ENCODE measurements at places on chromosomes 16 and 17.

DNA sequence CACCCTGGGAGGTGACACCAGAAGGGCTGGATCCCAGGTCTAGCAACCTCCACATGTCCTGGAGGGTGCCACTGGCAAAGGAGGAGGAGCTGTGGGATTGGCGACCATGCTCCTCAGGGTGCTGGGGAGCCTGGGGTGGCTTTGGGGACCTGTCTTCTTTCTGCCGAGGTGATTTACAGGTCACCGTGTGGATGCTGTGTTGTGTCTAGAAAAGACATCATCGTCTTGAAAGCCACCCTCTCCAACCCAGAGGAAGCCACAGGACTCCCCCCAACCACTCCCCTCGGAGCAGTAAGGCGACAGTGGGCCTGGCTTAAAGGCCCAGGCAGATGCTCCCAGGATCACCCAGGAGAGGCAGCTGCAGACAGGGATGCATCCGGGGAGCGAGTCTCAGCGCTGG, 29.7 kb upstream of the FASN start:
- no peak for DNase-seq

GRCh38 chr17:8518326-8518725, 82.6 kb downstream of the NDEL1 start:
- no peak for DNase-seq

- no peak for DNase-seq
Measured at GRCh38 chr16:55433030-55433429, 46.0 kb upstream of the MMP2 start.

- DNase-seq, result no peak
Measured at GRCh38 chr17:43814714-43815113, 18.2 kb downstream of the MPP3 start.

DNA sequence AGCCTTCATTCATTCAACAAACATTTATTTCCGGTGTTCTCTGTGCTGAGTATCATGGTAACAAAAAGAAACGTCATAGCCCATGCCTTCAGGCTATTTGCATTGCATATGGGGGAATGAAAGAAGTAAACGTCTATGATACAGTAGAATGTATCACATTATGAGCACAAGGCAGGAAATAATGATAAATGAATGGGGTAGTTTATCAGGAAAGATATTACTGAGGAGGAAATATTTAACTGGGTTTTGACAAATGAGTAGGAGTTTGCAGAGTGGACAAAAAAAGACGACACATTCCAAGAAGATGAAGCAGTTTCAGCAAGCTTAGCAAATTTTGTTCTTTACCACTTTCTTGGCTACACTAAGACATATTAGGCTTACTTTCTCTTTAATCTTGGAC, 1.3 kb upstream of the KRTAP4-7 start:
- DNase-seq, result no peak

GRCh38 chr16:64459821-64460220, 662.0 kb downstream of the CDH11 start:
- no peak for DNase-seq

- DNase-seq, result no peak
Measured at GRCh38 chr17:64051153-64051552, 30.7 kb upstream of the ICAM2 start.

DNA sequence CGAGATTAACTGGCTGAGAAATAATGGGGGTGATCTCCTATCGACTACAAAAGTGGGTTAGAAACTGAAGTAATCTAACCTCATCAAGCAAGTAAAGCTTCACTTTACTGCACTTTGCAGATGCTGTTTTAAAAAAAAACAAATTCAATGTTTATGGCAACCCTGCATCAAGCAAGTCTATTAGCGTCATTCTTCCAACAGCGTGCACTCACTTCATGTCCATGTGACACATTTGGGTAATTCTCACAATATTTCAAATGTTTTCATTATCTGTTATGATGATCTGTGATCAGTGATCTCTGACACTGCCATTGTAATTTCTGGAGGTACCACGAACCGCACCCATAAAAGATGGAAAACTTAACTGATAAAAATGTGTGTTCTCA, 70.8 kb downstream of the KANSL1 start:
- no peak for DNase-seq

- no peak for DNase-seq
Measured at GRCh38 chr16:30066761-30067583, 1.4 kb downstream of the ALDOA start.

DNA sequence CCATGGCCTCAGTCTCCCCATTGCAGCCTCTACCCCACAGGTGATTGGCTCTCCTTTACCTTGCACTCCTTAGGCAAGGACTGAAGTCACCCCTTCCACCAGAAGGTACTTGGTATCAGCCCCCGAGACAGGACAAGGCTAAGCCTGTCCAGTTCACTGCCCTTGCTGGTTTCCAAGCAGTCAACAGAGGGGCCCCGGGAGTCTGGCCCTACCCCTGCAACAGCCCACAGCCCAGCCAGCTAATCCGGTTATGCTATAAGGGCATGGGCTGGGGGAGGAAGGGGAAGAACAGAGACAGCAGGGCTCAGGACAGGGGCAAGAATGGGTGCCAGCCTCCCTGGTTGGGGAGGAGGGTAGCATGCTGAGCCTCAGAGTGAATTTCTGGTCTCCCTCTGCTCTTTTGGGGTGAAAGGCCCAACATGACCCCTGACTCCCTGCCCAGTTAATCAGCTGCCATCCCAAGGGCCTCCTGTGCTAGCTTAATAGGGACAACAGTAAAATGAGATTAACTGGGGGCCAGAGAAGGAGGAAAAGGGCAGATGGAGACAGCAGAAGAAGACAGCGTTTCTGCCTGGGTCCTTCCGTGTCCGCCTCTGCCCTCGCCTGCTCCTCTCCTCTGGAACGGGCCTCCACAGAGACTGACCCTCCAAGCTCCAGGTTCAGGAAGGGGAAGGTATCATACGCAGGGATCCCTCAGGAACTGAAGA, 10.7 kb downstream of the DLG4 start:
- DNase-seq, result no peak

DNA sequence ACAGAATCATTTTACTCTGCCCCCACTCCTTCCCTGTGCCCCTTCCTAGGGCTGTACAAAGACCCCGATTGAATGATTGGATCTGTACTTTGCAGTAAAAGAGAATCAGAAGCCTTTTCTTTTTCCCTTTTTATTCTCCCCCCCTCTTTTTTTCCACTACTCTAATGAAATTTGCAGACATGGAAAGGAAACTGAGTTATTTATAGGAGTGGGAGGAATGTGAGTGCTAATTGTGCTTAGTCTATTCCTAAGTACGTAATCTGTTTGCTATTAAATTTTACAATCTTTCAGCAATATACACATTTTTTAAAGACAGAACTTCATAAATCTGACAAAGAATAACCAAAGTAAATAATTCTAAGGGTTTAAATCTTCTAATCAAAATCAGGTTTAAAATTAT, 314.3 kb downstream of the MAP2K6 start:
- no peak for DNase-seq

- DNase-seq, result no peak
Measured at GRCh38 chr16:89556750-89557689, 3.5 kb upstream of the RPL13 start.

- DNase-seq, result no peak
Measured at GRCh38 chr17:29973005-29973404, 31.6 kb downstream of the EFCAB5 start.

- no peak for DNase-seq
Measured at GRCh38 chr17:29557085-29557738, 9.6 kb downstream of the ABHD15 start.

GRCh38 chr16:3654249-3654991, at the start of gene DNASE1:
Gene DNASE1, plus strand, starts transcription at chr16:3654691. Its CDS starts 683 bp downstream, at chr16:3655374.
- DNase-seq, result no peak

GRCh38 chr17:28242791-28243190, 76.2 kb upstream of the TMEM97 start:
- no peak for DNase-seq

DNA sequence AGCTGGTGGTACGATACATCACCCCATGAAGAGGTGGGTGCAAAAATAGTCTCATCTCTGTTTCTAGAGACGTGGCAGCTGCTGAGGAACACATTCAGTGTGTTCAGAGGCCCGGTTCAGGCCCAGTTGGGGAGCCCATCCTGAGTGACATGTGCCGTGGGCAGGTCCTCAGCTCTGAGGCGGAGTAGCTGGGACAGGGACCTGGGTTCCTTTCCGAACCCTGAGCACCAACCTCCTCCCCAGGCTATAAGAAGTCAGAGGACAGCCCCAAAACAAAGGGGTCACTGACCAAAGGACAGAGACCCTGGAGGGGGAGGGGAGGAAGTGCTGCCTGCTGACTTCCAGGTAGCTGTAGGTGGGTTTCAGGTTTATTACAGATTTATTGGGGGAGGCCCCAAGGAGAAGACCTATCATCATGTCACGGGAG, 5.1 kb downstream of the LDHD start:
- no peak for DNase-seq

- DNase-seq, result no peak
Measured at GRCh38 chr17:59680314-59680713, 26.9 kb downstream of the PTRH2 start.

GRCh38 chr16:61547626-61548025, 488.6 kb downstream of the CDH8 start:
- no peak for DNase-seq

DNA sequence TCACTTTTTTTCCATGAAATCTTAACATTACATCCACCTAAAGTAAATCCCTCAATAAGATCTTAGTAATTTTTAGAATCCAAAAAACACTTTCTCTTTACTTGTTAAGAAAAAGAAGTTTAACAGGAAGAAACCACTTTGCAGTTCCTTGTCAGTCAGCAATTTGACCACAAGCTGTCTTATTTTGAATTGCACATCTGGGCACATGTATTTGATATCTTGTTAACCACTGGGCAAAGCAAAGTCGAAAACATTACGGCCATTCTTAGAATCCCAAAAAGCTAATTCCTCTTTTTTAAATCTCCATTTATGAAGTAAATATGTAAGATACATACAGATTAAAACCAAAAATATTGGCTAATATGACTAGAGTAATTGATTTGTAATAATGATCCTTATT, 1.1 kb downstream of the ABCA10 start:
- no peak for DNase-seq

- no peak for DNase-seq
Measured at GRCh38 chr17:29628644-29629043, 5.9 kb upstream of the CORO6 start.

- DNase-seq, result no peak
Measured at GRCh38 chr17:16407911-16408588, 7.3 kb upstream of the TRPV2 start.

DNA sequence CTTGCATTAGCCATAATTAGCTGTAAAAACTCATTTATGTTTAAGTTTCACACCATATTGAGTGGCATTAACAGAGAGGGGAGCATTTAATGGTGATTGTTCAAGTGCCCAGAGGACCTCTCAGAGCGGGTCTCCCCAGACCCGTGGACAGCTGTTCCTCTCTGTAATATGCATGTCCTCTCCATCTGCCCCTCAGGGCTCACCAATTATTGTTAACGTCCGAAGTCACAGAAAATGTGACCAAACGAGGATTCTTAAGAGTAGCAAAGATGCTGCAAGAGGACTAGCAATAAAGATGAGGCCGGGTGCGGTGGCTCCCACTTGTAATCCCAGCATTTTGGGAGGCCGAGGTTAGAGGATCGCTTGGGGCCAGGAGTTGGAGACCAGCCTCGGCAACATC, 130.2 kb downstream of the CPPED1 start:
- no peak for DNase-seq

DNA sequence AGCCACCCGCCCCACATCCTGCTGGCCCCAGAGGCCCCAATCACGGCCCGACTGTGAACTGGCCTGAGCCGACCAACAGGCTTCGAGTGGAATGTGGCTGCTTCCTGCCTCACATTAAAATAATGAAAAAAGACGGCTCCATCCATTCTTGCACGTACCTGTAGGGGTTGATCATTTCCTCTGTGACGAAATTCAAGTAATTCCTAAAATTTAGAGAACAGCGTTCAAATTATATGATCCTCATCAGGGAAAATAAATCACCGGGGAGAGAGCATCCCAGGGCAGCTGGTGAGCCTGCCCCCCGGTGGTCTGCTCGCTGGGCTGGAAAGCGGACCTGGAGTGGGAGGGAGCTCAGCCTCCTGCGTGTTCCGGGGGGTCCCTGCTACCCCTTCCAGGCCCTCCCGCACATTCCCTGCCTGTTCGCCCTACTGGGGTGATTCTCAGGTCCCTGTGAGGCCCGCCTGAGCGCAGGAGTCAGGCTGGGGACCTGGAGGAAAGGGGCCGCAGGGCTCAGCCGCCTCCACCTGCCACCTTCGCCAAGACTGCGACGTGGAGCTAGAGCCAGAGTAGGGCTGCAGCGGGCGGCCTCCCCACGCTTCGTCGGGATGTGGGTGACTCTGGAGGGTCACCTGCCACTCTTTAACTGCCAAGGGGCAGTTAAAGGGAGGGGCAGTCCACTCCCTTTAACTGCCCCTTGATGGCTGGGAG, 28.9 kb downstream of the SLC7A5 start:
- no peak for DNase-seq

- DNase-seq, result no peak
Measured at GRCh38 chr17:44363613-44364159, at the start of gene FAM171A2. Gene FAM171A2, minus strand, starts transcription at chr17:44363853. Its CDS starts 139 bp downstream, at chr17:44363714.

DNA sequence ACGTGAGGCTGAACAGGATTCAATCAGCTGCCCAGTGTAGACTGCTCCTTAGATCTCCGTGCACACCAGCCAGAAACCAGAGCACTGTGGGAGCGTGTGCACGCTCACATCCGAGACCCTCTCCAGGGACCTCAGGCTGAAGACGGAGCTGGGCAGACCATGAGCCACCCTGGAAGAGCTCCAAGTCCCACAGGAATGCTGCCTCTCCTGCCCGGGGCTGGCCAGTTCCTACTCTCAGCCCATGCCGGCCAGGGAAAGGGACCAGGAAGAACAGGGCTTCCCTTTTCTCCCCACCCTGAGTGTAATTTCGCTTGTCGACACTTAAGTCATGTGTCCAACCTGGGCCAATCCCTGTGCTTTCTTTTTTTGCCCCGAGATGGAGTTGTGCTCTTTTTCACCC, 6.9 kb downstream of the ALYREF start:
- DNase-seq, result no peak

DNA sequence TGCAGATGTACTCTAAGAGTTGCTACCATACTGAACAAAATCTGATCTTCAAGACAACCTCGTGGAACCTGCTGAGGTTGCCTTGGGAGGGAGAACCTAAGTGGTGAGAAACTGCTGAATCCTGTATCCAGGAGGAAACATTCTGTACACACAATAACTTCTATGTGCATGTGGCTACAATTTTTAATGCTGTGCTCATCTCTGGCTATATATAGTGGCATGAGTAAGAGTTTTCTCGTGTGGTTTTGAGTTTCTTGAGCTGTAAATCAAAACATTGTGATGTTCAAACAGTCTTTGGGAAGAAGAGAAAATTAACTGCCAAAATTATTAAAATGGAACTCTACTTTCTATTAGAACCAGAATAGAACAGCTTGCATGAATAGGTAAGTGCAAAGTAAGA, 206.8 kb downstream of the CA10 start:
- DNase-seq, result no peak

- no peak for DNase-seq
Measured at GRCh38 chr17:43875476-43876147, 28.6 kb downstream of the CD300LG start.

All from AG09319 (cell line).